ENCODE measurements at places on chromosomes 2 and 18.
A peak's percentile ranks its signal among the peaks of the same experiment; 100 is the strongest.

DNA sequence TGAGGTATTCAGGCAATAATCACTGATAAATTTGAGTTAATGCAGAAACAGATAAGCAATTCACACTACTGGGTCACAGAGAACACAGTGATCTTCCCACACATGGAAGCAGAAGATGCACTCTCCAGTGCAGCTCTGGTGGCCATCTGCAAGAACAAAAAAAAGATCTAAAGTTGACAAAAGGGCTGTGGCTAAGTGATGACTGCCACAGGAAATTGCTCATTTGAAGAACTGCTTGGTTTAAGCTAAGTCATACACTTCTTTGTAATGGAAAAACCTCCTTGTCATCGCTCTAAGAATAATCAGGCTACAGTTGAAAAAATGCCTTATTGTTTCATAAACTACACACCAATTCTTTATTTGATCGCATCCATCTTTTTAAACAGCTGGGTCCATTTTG lies 115.1 kb downstream of the DTNB start:
- no peak for DNase-seq

GRCh38 chr18:48543228-48543627 lies 4.4 kb downstream of the CTIF start:
- DNase-seq = peak; percentile 12

GRCh38 chr2:195477996-195478382 lies 179.0 kb upstream of the SLC39A10 start:
- no peak for DNase-seq

GRCh38 chr18:55833543-55833942 lies 245.6 kb upstream of the TCF4 start:
- DNase-seq = no peak

GRCh38 chr2:237490009-237490711 lies 3.1 kb downstream of the MLPH start:
- DNase-seq = no peak

GRCh38 chr2:140286377-140286776 lies 1506.2 kb upstream of the NXPH2 start:
- no peak for DNase-seq

DNA sequence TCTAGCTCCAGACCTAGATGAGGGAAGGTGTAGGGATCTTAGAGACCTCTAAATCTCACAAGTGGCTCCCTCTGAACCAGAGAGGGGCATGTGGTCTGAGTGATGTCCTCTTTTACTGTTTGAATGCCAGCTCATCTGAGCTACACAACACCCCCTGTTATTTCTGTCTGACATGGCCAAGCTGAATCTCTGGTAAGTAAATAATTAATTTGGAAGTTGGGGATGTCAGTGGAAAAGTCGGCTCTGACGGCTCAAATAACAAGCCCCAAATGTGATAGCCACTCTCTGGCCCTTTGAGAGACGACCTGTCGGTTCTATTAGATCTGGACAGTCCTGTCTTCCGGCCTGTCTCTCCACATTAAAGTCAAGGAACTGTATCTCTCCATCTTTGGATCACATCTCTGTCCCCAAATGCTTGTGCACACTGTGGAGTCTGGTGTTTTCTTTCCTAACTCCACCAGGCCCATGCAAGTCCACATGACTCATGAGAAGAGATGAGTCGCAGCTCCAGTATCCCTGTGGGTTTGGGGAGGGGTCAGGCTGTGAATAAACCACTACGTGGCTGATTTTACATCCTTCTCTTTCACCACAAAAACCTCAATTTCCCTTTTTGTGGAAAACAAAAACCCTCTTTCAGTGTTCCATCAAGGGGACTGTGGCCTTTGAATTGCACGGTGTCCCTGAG lies 52.5 kb downstream of the SETBP1 start:
- no peak for DNase-seq

DNA sequence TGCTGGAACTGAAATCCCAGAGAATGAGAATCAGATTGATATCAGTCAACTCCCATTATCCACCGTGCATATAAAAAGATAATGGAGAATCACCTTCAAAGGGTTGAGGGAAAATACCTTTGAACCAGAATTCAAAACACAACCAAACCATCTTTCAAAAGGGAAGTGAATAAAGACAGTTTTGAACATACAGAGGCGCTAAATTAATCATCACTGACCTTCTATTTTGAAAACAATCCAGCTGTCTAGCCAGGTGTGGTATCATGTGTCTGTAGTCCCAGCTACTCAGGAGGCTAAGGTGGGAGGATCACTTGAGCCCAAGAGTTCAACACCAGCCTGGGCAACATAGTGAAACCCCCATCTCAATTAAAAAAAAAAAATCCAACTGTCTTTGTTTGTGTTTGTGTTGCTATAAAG lies 63.6 kb downstream of the TRABD2A start:
- no peak for DNase-seq

GRCh38 chr2:237726401-237726830 lies 72.2 kb upstream of the RBM44 start:
- no peak for DNase-seq

- DNase-seq = no peak
Observed at GRCh38 chr2:99725820-99726219, 236.0 kb upstream of the REV1 start.

GRCh38 chr2:165402162-165402561 lies 67.3 kb upstream of the CSRNP3 start:
- no peak for DNase-seq

- no peak for DNase-seq
Observed at GRCh38 chr2:103161456-103162289, 399.8 kb downstream of the TMEM182 start.

- no peak for DNase-seq
Observed at GRCh38 chr18:24875777-24876176, 415.3 kb downstream of the HRH4 start.

GRCh38 chr2:2505604-2506003 lies 174.5 kb upstream of the MYT1L start:
- DNase-seq = no peak

DNA sequence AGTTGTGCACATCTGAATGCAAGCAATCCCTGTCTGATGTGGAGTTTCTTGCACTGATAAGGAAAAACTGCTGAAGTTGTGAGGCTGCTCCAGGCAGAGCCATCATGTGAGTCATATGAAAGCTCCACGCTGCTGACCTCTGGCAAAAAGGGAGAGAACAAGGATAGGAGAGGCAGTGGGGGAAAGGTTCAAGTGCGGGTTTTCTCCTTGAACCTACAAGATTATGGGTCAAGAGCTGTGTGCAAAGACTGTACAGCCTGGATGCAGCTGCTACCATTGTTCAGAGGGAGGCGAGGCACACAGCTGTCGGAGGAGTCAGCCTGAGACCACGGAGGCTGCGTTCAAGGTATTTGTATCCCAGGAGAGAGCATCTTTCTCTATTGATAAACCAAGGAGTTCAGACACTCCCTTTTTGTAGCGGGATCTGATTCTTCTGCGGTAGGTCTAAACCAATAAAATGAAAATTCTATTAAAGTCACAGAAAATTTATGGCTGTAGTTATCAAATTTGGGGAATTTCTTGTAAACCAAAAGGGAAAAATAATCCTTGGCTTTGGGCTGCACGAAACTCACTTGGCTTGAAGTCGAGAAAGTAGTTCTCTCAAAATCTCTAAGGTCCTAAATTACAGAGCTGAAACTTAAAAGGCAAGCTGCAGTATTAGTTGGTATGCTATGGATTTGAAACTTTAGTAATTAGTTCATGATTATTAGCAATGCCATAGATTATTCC lies at the start of gene CDK15:
Gene CDK15 (plus strand): TSS at position 96 of the 729 bp plus-strand sequence. CDS start 128 bp downstream, at position 224.
- DNase-seq = no peak
